Kidney (tissue), 22 donors: ENCODE measurements at places on chromosomes 3 and 15. TPM values are rescaled to one million over a fixed set of nuclear protein-coding genes. Genes with fewer than 3 reads are reported as not detected.

DNA sequence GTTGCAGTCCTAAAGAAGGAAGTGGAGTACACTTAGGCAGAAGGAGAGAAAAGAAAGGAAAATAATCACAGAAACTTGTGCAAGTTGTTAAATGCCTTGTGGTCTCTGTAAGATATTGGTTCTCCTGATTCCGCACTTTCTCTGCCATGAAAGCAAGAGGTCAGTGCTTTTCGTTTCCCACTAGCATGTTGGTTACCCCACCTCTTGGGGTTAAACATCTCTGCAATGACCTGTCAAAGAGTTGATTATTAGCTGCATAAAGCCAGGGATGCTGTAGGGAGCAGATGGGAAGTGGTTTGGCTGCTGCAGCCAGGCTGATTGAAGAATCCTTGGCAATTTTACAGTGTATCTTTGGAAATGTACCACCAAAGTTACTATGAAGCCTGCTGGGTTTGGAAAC, 33.3 kb downstream of the ZNF609 start:
- DNase-seq, result no peak
- H3K27ac ChIP-seq, result no peak overlapping the region
- no peaks in the 10 kb centered on the region for H3K27me3 ChIP-seq
- no peak overlapping the region for H3K4me3 ChIP-seq

DNA sequence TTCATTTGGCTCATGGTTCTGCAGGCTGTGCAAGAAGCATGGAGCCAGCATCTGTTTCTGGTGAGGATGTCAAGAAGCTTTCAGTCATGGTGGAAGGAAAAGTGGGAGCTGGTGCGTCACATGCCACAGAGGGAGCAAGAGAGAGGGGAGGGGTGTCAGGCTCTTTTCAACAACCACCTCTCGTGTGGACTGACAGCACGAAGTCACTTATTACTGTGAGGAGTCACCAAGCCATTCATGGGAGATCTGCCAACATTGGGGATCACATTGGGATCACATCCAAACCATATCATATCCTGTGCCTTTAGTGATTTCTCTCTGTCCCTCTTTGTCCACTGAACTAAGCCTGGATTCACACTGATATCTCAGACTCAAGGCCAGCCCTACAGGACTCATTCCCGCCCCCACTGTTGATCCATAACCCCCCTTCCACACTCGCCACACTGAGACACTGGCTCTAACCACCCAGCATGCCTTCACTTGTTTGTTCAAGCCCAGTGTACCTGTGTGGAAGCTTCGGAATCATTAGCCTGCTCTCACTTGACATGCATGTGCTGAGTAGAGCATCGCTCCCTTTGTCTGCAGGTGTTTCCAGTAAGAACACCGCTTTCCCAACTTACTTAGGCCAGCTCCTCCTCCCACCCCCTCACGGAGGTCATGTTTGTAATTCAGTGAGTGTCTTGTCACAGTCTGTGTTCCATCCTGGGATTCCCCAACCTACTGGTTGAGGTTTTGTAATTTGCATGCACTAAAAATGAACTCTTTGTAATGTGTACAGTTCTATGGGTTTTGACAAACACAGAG, 132.2 kb downstream of the KLF13 start:
- DNase-seq, result no peak
- H3K36me3 ChIP-seq, result no peaks in the 10 kb centered on the region
- H3K27ac ChIP-seq, result no peak overlapping the region
- no peaks in the 10 kb centered on the region for H3K4me1 ChIP-seq
- H3K4me3 ChIP-seq, result no peak overlapping the region
- H3K27me3 ChIP-seq, result no peaks in the 10 kb centered on the region

GRCh38 chr15:70867911-70868467, 14.0 kb upstream of the LARP6 start:
- no peaks in the 10 kb centered on the region for H3K36me3 ChIP-seq
- no peak for DNase-seq
- no peaks in the 10 kb centered on the region for H3K27me3 ChIP-seq

GRCh38 chr15:49120832-49121231, 34.6 kb downstream of the COPS2 start:
- no peak for DNase-seq
- H3K27ac ChIP-seq, result no peak overlapping the region
- no peaks in the 10 kb centered on the region for H3K27me3 ChIP-seq
- H3K36me3 ChIP-seq, result no peaks in the 10 kb centered on the region

DNA sequence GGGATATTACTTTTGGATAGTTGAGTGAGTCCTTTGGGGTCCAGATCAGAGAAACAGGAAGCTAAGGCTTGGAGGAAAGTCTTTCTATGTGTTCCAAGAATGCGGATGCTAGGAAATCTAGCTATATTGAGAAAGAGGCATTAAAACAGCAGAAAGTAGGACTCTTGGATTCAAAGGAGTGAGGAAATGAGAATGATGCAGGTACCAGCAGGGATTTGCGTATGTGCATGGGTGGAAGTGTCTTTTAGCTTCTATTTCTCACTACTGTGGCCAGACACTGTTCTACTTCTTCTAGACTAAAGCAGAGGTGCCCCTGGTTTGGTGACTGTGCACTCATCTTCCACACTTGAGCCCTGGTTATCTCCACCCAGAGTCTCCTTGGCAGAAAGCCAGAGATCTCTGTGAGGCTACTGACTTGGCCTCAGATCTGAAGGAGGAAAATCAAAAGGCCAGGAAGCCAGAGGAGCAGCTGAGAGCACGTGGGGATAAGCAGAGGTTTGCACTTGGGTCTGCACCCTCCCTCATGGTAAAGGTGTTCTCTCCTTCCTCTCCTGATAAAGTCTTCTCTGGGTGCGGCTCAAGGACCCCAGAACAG, 44.3 kb downstream of the ATP2B2 start:
- H3K27me3 ChIP-seq, result no peaks in the 10 kb centered on the region
- no peak for DNase-seq
- no peak overlapping the region for H3K27ac ChIP-seq
- no peaks in the 10 kb centered on the region for H3K36me3 ChIP-seq

ESYT3 gene
- 1.5 TPM for polyA plus RNA-seq

DNA sequence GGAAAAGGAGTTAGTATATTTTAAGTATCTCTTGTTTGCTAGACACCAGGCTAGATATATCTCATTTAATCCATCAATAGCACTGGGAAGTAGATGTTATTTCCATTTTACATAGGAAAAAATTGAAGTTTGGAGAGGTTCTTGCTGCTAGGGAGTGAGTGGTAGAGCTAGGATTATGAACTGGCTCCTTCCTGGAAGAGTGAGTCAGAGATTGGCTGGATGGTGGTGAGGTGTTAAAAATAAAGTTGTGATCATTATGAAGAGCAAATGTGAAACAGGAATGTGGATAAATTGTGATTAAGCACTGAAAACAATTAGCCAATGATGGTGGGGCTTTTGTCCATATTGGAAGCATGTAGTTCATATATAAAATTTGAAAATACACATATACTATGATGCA, 234.2 kb downstream of the WNT5A start:
- H3K27ac ChIP-seq, result no peak overlapping the region
- no peak for DNase-seq
- H3K4me3 ChIP-seq, result no peak overlapping the region
- no peaks in the 10 kb centered on the region for H3K27me3 ChIP-seq
- H3K36me3 ChIP-seq, result no peaks in the 10 kb centered on the region

DNA sequence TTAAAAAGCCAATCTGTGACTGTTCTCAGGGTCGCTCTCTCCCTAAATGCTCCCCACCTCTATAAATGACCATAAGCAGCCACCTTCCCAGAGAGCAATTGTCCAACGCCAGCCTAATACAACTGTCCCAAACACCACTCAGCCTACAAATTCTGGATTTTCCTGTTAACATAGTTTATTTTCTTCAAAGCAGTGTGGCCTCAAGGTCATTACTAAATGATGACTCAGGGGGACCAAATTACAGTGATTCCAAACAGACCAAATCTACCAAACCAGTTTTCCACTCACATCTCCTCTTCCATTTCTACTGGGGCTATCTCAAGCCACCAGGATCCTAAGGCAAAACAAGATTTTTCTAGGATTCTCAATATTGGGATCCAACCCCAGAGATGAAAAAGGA, 22.5 kb downstream of the HEXA start:
- H3K36me3 ChIP-seq, result peaks cover 47% of the 10 kb centered on the region
- no peak overlapping the region for H3K4me3 ChIP-seq
- no peak overlapping the region for H3K27ac ChIP-seq
- no peak for DNase-seq

SLC9A9 gene
- polyA plus RNA-seq, result 3.7 TPM

ZMAT3 gene
- 4.2 TPM for polyA plus RNA-seq

GRCh38 chr3:105824129-105824528, 44.7 kb downstream of the CBLB start:
- H3K4me3 ChIP-seq, result no peak overlapping the region
- H3K4me1 ChIP-seq, result peaks cover 4% of the 10 kb centered on the region
- H3K27me3 ChIP-seq, result no peaks in the 10 kb centered on the region
- H3K36me3 ChIP-seq, result no peaks in the 10 kb centered on the region
- no peak overlapping the region for H3K27ac ChIP-seq
- no peak for DNase-seq

HHLA2 gene
- 18.8 TPM for polyA plus RNA-seq

DNA sequence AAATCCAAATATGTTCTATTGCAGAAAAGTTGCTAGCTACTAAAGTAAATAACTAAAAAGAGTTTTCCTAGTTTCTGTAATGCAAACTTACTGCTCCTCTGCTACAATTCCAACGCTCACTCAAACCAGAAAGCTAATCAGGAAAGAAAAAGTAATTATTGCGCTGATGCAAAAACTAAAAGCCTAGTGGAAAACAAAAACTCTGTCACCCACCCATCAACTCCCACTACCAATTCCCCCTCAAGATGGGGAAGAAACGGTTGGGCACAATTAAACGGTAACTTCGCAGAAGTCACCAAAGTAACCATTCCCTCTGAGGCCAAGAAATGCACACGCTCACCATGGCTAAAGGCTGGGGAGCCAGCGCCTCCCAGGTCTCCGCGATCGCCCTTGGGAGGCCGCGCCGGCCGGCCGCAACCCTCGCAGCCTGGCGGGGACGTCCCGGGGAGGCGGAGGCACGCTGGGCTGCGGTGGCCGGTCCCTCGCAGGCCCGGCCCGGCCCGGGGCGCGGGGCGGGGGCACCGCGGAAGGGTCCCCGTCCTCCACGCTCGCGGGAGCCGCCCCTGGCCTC, 684 bp downstream of the SLTM start:
- peak overlapping the region; percentile 76 for H3K4me3 ChIP-seq
- DNase-seq, result no peak
- H3K36me3 ChIP-seq, result peaks cover 2% of the 10 kb centered on the region
- peak overlapping the region; percentile 99 for H3K27ac ChIP-seq
- H3K27me3 ChIP-seq, result no peaks in the 10 kb centered on the region
- peaks cover 5% of the 10 kb centered on the region for H3K4me1 ChIP-seq

DNA sequence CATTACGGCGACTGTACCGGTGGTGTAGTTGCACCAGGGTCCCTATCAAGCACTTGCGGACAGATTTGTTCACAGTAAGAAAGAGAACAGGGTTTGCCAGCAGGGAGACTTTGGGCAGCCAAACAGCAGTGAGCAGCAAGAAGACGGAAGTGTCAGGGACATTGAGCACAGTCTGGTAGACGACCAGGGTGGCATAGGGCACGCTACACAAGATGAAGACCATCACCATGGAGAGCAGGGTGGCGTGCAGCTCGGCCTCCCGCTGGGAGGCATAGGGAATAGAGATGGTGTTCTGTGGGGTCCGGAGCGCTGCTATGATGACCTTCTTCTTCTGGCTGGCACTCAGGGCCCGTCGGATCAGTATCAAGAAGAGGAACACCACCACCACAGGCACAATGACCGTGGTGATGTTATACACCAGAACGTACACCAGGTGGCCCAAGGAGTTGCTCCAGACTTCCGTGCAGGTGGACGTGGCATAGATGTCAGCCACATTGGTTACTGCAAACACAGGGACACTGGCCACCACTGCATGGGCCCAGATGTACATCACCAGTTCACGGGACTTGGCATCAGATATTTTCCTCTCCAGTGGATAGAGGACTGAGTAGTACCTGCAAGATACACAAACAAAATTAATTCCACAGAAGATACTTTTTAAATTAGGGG, 19.1 kb upstream of the FSIP1 start:
- H3K27ac ChIP-seq, result no peak overlapping the region
- H3K36me3 ChIP-seq, result no peaks in the 10 kb centered on the region
- H3K4me3 ChIP-seq, result no peak overlapping the region
- no peaks in the 10 kb centered on the region for H3K27me3 ChIP-seq

- no peaks in the 10 kb centered on the region for H3K27me3 ChIP-seq
- peaks cover 2% of the 10 kb centered on the region for H3K36me3 ChIP-seq
These were observed 66.6 kb downstream of the TM4SF4 start for GRCh38 chr3:149541091-149541491.

GRCh38 chr3:150970665-150971324, 1.7 kb downstream of the CLRN1 start:
- H3K27me3 ChIP-seq, result peaks cover 2% of the 10 kb centered on the region
- H3K36me3 ChIP-seq, result no peaks in the 10 kb centered on the region
- DNase-seq, result no peak
- no peak overlapping the region for H3K27ac ChIP-seq

GRCh38 chr3:66038726-66039589, at the start of gene MAGI1:
Gene MAGI1, minus strand, starts transcription at chr3:66038918. Its CDS starts 610 bp downstream, at chr3:66038308.
- no peaks in the 10 kb centered on the region for H3K4me1 ChIP-seq
- H3K36me3 ChIP-seq, result no peaks in the 10 kb centered on the region
- peak; percentile 98 for DNase-seq
- no peaks in the 10 kb centered on the region for H3K27me3 ChIP-seq

DNA sequence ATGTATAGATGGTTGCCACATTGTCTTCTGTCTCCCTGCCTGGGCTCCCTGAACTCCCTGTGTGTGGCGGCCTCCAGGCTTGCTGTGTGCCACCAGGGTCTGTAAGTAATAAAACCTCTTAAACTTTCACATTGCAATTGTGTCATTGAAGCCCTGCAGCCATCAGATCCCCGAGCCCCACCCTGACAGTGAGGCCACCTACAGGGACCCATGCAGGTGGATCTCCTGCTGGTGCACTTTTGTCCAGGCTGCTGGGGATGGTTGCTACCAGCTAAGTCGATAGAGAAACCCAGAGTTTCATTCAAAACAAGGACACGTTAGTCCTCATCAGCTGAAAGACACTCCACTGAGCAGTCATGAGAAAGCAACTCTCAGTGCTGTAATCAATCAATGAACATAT, 133.6 kb upstream of the PRICKLE2 start:
- H3K4me1 ChIP-seq, result no peaks in the 10 kb centered on the region
- no peak overlapping the region for H3K4me3 ChIP-seq
- no peak overlapping the region for H3K27ac ChIP-seq
- no peaks in the 10 kb centered on the region for H3K27me3 ChIP-seq
- H3K36me3 ChIP-seq, result no peaks in the 10 kb centered on the region

GRCh38 chr15:52419494-52419893, 109.2 kb downstream of the MYO5A start:
- DNase-seq, result no peak
- H3K27ac ChIP-seq, result no peak overlapping the region

TMCO5A gene
- not detected for polyA plus RNA-seq

GRCh38 chr3:153115326-153115725, 46.7 kb upstream of the RAP2B start:
- H3K4me1 ChIP-seq, result no peaks in the 10 kb centered on the region
- H3K4me3 ChIP-seq, result no peak overlapping the region
- H3K27me3 ChIP-seq, result no peaks in the 10 kb centered on the region
- no peak overlapping the region for H3K27ac ChIP-seq

BUB1B gene
- 0.69 TPM for polyA plus RNA-seq
